ENCODE measurements at places on chromosomes 7 and 10. TPM values are rescaled to one million over a fixed set of nuclear protein-coding genes. Genes with fewer than 3 reads are reported as not detected.

ZNF777 gene
- 7.8 TPM for total RNA-seq

SPDYE16 gene
- not detected for total RNA-seq

VDAC2 gene
- 136 TPM for total RNA-seq

DCLRE1A gene
- total RNA-seq, result 15.7 TPM

C7orf57 gene
- total RNA-seq, result 7.9 TPM

- DNase-seq, result no peak
Observed at GRCh38 chr7:78301407-78301806, 502.8 kb downstream of the PHTF2 start.

DNA sequence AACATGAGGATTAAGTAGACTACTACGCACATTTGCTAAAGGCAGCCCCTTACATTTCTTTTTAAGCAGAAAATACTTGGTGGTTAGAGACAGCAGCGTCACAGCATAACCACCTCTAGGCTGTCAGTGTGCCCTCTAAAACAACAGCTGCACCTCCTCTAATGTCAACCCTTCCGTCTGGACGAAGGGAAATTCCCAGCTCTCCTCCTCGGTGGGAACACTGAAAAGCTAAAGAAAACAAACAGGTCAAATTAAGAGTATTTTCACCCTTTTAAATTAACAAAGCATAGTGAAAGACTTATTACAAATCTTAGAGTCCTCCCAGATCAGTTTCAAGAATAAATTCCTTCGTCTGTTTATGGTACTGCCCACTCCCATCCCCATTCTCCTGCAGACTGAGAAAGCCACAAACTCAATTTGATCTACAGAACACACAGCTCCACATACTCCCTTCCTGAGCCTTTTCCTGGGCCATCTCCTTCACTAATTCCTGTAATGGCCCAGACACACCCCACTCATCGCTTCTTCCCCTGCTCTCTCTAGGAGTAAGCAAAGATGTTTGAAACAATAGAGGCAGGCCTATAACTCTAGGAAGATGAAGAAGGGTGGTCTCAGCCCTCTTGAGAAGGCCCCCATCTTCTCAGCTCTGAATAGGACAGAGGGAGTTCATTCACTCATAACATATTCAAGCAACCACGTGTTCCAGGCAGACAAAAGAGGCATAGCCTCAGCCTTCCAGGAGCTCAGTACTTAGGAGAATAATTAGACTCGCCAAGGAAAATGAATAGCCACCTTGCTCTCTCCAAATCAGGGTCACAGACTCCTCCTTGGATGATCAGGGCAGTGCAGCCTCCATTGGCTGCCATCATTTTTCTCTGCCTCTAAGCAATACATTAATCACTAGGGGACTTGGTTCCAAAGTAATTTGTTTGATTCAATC lies 47.5 kb upstream of the HNRNPH3 start:
- no peak for DNase-seq

GJD4 gene
- 0.20 TPM for total RNA-seq

CPN1 gene
- 0.69 TPM for total RNA-seq

DNA sequence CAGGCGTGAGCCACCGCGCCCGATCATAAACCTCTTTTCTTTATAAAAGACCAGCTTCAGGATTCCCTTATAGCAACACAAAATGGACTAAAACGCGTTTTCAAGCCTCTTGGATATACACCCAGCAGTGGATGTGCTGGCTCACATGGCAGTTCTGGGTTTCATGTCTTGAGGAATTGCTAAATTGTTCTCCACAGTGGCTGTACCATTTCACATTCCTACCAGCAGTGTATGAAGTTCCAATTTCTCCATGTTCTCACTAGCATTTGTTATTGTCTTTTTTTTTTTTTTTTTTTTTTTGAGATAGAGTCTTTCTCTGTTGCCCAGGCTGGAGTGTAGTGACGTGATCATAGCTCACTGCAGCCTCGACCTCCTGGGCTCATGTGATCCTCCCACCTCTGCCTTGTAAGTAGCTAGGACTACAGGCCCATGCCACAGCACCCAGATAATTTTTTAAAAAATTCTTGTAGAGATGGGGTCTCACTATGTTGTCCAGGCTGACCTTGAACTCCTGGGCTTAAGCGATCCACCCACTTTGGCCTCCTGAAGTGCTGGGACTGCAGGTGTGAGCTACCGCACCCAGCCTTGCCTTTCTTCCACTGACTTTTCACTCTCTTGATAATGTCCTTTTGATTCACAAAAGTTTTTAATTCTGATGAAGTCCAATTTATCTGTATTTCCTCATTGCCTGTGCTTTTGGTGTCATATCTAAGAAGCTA lies 17.4 kb downstream of the TECPR1 start:
- no peak for DNase-seq

DNA sequence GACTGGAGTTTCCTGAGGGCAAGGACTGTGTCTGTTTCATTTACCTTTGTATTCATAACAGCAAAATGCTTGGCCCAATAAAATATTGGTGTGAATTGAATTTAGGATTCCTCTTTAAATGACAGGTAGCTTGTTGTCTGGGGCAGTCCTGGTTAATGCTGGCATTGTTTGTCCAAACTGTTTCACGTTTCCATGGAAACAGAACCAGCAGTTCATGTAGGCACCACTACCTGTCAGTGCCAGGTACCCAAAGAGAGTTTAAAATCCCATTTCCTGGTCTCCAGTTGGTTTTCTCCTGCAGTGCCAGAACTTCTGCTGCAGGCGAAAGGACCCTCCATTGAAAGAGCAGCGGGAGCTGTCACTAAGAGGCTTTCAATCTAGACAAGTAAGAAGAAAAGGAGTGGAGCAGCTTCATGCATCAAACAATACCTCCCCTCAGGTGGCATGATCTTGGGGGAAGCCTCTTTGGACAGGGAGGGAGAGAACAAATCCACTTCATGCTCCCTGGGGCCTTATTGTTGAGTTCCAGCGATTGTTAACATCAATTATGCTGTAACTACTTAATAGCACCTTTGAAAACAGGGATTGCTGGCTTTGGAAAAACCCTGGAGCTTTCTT lies 109.6 kb downstream of the KIF20B start:
- DNase-seq, result no peak

DNA sequence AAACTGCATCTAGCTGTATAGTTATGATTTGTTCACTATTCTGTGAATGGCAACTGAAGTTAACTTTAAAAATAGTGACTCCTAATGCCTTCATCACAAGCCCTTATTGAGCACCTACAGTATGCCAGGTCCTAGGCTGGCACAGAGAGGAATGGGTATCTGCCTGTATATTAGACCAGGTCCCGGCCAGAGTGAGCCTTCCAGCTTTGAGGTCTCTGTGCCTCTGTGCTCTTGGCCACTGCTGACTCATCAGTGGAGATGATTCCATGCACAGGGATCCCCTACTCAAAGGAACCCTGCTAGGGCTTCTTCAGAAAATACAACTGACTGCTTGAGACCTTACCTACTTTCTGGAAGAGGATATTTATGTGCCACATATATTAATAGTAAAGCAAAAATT lies 118.4 kb downstream of the GFRA1 start:
- DNase-seq, result no peak

DNA sequence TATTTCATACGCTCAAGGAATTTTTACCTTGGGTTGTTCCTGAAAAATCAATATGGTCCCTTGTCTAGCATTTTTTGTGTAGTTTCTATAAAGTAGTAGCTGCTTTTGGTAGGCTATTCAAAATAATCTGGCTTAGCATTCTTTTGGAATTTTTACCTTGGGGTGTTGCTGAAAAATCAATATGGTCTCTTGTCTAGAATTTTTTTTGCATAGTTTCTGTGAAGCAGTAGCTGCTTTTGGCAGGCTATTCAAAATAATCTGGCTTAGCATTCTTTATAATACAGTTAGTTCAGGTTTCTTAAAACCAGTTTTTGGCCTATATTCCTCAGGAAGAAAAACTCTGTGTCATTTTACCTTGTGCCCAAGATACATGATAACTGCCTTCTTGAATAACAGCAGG lies 301.9 kb downstream of the SUGCT start:
- no peak for DNase-seq

DNA sequence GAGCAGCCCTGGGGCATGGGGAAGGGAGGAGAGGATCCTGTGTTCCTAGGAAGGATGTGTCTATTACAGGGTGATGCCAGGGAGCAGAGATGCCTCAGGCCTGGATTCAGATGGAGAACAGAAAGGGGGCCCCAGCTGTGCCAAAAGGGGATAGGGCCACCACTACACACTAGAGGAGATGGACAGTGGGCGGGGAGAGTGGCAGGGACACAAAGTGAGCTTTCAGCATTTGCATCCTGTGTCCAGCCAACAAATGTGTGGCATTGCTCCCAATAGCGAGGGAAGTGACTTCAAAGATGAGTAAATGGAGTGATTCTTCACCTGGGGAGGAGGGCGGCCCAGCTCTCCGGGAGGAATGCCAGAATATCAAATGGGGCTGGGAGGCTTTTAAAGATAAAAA lies 64.9 kb upstream of the WAPL start:
- DNase-seq, result no peak

RARRES2 gene
- total RNA-seq, result 234 TPM

TMEM213 gene
- not detected for total RNA-seq

GRCh38 chr10:48543182-48543844 lies 61.6 kb downstream of the ARHGAP22 start:
- no peak for DNase-seq

JCAD gene
- 48.3 TPM for total RNA-seq

DNA sequence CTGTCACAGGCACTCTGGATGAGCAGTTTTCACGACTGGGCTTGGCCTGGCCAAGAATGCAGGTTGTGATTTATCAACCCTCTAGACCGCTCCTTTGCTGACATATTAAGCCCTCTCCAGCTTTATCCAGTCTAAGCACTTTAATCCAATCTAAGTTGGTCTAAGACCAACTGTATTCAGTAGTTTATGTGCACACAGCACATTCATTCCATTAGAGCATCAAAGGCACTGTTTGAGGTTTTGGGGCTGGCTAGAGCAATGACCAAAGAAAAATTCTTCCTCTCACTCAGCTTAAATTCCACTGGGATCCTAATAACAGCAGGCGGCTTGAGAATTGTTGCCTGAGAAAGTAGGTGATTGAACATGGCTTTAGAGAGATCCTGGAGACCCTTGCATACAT lies 176.0 kb upstream of the INSYN2A start:
- no peak for DNase-seq

DNA sequence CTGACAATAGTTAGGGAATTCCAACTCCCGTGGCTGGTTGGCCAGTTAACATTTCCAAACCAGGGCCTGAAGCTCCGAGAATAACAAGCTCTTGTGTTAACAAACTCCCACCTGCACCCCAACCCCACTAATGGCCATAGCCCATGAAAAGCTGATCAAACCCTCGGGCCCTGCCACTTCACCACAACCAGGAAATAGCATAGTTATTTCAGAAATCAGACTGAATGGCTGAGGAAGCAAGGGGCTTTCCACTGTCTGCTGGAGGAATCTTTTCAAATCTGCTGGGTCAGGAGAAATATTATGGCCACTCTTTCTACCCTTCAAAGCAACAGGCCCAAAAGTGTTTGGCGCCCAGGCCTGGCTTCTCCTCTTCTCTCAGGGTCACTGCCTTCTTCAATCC lies 145.6 kb downstream of the GLCCI1 start:
- no peak for DNase-seq

NRCAM gene
- total RNA-seq, result 50.4 TPM

GRCh38 chr7:7850150-7850549 lies 118.4 kb upstream of the GLCCI1 start:
- no peak for DNase-seq

DNA sequence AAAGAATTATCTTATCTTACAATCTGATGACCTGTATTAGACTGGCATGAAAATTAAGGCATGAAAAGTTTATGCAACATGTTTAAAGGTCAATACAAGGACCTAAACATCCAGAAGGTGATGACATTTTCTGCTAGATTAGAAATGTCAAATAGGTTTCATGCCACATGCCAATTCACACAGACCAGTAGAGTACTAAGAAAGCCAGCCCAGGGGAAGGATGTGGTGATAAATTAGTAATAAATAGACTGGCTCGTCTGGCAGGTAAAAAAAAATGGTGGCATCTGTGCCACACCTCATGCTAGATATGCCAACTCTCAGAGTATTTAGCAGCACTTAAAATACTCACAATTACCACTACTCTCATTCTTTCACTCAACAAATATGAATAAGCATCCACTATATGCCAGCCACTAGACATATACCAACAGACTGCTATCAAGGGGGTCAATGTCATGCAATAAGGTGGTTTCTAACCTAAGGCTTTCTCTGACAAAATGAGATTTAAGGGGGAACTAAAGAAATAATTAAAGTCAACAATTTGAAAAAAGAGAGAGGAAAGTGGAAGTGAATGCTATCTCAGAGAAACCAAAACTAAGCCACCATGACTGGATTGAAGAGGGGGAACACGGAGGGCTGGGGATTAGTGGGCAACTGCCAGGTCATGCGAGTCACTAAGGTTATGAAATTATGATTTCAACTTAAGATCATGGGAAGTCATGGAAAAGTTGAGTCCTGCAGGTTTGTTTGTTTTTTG lies 83.5 kb downstream of the SGMS1 start:
- no peak for DNase-seq

- DNase-seq, result no peak
Observed at GRCh38 chr7:115526278-115526677, 504.3 kb downstream of the TFEC start.

Measured in spinal cord (tissue), 10 donors.